ENCODE measurements at places on chromosomes 11 and 22.

DNA sequence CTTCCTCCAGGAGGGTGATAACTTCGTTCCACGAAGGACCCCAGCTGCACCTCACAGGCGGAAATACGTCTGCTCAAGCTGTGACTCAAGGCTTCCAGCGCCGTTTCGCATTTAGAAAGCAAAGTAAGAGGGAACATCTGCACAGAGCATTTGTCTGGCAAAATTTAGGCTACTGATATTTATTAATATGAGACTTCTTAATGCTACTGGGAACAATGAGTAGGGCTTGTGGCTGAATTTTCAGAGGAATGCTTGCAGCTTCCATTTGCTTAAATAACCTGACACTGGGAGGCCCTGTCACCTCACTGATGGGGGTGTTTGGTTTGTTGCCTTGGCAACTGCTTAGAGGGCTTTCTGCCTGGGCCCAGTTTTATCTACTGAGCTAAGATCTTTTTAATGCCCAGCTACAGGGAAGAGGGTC, 14.7 kb upstream of the ST14 start:
- DNase-seq = no peak

DNA sequence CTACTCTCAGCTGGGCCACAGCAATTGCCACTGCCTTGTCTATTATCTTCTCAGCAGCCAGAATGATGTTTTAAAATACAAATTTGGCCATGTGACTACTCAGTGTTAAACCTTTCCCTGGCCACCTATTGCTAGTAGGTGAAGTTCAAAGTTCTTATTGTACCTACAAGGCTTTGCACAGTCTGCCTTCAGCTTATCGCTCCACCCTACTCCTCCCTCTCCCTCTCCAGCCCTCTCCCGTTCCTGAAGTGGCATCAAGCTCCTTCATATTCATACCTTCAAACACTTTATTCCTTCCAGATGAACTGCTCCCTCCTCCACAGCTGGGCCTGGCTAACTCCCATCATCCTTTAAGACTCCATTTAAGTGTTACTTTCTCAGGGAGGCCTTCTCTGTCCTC, 37.3 kb downstream of the OR10A6 start:
- no peak for DNase-seq

GRCh38 chr11:122803306-122803705, 35.0 kb upstream of the CRTAM start:
- DNase-seq = no peak

DNA sequence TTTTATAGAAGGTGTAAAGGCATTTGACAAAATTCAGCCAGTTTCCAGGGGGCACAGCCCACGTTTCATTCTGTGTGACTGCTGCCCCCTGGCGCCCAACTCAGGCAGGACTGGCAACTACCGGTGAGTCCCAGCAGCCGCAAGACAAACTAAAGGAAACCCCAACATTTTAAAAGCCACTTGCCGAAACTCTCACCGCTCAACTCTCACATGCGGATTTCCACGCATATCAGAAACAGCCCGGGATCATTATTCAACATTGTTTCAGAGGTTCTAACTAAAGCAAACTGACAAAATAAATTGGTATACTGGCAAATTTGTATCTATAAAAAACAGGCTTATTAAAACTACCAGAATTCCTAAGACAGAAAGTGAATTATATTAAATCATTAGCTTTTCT, 48.2 kb downstream of the MORC2 start:
- peak; percentile 80 for DNase-seq

GRCh38 chr22:41288245-41288946, 2.4 kb upstream of the RANGAP1 start:
- DNase-seq = no peak

DNA sequence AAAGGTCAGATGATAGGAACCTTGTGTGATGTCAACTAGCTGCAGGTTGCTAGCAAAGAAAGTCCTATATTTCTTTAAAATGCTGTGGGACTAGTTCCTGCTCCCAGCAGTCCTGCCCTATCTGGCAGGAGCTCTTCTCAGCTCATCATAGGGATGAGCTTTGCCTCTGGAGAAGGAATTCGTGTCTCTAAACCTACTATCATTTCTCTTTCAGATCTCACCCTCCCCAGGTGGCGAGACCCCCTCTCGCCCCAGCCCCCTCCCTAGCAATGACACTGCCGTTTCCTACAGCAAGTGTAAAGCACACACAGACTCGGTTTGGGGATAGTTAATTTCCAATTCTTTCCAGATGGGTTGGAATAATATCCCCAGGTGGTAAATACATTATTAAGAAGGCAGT, 533.3 kb downstream of the OPCML start:
- no peak for DNase-seq

DNA sequence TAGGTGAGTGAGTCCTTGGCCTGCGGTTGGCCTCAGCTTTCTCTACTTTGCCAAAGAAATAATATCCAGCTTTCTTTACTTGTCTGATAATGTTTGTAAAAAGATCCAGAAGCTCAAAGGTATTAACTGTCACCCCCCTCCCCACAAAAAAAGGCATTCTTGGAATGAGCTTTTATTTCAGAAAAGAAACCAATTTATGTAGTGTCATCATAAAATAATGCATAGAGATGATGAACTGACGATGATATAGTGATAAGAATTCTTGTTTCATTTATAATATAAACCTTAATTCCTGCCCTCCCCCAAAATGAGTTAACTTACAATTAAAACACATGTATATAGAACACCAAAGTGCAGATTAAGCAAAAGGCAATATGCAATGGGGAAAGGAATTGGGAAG, 191.4 kb downstream of the LARGE1 start:
- no peak for DNase-seq

GRCh38 chr11:130246738-130247137, 68.0 kb downstream of the ZBTB44 start:
- DNase-seq = no peak

DNA sequence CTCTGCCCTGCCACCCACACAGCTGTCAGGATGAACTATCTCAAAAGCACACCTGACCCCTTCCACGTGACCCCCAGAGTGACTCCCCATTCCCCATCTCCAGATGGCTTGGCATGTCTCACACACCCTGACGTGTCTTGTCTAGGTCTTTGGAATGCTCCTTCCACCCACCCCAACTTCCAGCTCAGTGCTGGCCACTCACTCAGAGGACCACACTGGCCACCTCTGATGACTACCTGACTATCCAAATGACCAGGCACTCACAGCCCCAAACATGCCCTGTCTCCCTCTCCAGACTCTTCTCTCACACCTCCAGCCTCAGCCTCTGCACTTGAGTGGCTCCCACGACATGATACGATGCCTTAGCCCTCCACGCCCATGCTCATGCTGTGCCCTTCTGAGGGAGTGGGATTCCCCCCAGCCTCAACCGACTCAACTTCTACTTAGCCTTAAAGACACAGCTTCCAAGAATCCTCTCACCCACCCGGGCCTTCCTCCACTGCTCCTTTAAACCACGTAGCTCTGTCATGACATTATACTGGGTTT, 259.4 kb downstream of the BUD13 start:
- DNase-seq = no peak

DNA sequence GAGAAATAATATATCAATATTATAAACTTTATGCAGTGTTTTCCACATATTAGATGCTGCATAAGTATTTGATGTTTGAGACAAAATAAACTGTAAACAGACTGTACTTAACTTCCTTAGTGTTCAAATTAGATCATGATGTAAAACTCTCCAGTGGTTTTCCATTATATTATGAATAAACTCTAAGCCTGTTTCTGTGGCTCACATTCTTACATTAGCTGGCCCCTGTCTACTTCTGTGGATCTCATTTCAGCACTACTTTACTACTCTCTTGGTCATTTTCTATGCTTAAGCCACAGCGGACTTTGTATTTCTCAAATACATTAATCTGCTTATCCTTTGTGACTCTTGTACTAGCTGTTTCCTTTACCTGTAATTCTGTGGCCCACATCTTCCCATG, 55.6 kb downstream of the ARHGEF12 start:
- DNase-seq = no peak

DNA sequence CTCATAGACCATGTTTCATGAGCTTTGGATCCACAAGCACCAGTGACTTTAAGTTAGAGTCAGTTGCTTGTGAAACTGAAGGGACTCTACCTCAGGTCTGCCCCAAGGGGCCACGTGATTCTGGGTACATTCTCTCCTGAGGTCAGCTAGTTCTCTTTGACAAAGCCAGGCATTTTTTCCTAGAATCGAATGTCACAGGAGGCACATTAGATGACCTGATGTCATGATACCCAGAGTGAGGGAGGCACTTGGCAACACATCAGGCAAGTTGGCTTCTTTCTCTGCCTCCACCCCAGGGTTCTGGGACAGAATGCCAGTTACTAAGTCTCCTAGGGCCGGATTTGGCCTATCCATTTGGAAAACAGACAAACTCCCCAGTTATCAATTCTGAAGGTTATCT, 93.0 kb downstream of the APIP start:
- DNase-seq = no peak

GRCh38 chr11:12626616-12627015, 47.6 kb upstream of the TEAD1 start:
- no peak for DNase-seq

DNA sequence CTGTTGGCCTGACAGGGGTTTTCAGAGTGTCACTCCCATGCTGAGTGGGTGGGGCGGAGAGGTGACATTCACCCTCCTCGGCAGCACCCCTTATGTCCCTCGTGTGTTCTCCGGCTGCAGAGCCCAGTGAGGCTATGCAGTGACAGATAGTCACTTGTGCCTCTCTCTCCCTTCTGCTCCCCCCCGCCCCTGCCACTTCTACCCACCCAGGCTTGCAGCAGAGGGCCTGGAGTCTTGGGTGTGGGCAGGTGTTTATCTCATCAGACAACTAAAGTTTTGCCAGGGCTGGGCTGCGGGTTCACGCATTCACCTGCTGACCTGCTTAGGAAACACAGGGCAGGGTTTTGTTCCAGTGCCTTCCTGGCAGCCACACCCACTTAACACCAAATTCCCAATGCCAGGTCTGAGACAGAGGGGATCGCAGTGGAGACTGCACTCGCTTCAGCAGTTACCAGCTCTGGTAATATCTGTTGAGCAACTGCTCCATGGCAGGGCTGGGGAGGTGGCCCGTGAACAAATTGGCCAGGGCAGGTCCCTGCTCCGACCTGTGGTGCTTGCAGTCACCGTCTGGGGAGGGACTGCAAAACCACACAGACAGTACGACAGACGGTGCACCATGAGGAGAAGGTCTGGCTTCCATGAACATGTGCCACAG, 50.5 kb upstream of the ADA2 start:
- no peak for DNase-seq

DNA sequence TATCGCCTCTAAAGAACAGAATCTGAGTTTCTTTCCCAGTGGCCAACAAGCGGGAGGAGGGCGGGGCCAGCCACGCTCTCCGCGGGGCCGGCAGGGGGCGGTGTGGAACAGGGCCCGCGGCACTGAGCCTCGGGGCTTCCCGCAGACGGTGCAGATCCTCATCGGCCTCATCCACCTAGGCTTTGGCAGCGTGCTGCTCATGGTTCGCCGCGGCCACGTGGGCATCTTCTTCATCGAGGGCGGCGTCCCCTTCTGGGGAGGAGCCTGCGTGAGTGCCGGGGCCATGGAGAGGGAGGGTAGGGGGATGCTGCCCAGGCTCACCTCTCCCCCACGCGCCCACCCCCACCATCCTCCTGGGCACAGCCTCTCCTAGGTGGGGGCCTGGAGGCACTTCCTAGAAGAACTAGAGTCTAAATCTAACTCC, 10.7 kb downstream of the MS4A15 start:
- peak; percentile 57 for DNase-seq

DNA sequence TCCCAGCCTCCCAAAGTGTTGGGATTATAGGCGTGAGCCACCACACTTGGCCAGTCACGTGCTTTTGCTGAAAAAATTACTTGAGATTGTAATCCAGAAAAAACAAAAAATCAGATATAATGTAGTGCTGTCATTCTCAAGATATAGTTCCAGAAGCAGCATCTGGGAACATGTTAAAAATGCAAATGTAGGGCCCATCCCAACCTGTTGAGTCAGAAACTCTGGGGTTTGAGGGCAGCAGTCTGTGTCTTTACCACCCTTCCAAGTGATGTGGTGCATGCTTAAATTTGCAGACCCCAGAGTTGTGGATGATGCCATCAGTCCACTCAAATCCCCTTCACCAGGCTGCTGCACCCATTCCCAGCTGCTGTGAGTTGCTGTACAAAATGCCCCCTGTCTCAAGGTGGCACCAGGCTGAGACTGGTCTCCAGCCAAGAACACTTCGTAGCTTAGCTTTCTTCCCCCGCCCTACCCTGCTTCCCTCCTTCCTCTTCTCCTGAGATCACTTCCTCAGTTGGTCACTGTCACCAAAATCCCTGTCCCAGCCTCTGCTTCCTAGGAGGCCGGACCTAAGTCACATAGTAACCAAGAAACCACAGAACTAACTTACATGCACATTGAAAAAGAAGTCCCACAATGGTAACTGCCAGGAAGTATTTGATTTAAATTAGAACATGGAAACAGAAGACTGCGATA, 18.2 kb upstream of the ARRB1 start:
- DNase-seq = peak; percentile 94

DNA sequence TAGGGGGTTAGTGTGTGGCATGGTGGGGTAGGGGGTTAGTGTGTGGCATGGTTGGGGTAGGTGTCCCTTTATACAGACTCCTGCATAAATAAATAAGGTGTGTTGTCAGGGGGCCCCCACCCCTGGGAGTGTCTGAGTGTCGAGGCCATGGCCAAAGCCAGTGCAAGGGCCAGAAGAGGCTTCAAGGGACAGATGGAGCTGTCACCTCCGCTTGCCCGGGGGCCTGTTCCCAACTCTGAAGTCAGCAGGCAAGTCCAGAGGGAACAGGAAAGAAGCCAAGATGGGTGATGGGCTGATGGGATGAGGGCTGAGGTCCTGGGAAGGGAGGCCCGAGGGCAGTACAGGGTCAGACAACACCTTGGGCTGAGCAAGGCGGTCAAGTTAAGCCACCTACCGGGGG, 997.8 kb downstream of the BRD1 start:
- DNase-seq = no peak

- no peak for DNase-seq
These were observed 16.8 kb upstream of the B4GALNT4 start for GRCh38 chr11:352456-353031.

DNA sequence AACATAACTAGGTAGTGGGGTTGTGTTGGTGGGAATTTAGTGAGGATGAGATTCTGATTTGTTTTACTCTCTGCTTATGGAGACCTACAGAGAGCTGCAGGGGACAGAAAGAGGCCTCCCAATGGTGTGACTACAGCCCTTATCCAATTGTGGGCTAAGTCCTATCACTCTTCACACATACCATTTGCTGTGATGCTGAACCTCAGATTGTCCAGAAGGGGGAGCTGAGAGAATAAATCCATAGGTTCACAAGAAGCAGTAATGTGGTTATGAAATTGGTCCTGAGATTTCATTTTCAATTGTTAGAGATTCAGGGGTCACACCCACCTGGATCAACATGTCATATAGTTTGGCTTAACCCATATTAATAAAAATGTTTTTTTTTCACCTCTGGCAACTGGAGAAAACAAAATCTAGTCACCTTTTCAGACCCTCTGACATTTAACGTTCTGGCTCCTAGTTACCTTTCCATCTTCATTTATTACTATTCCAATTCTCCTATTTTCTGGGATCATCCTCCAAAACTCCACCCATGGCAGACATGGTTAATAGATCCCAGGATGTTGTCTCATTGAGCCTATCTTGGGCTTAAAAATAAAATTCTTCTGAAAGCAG, 53.3 kb upstream of the PTPN5 start:
- DNase-seq = peak; percentile 77

Measured in OCI-M1 (cell line).